Activated CD8-positive, alpha-beta memory T cell treated with anti-CD3 and anti-CD28 coated beads, Interleukin-2, amount 50 U/mL, for 4 hours (primary cell): ENCODE measurements at places on chromosomes 3 and 15.
A peak's percentile ranks its signal among the peaks of the same experiment; 100 is the strongest.

DNA sequence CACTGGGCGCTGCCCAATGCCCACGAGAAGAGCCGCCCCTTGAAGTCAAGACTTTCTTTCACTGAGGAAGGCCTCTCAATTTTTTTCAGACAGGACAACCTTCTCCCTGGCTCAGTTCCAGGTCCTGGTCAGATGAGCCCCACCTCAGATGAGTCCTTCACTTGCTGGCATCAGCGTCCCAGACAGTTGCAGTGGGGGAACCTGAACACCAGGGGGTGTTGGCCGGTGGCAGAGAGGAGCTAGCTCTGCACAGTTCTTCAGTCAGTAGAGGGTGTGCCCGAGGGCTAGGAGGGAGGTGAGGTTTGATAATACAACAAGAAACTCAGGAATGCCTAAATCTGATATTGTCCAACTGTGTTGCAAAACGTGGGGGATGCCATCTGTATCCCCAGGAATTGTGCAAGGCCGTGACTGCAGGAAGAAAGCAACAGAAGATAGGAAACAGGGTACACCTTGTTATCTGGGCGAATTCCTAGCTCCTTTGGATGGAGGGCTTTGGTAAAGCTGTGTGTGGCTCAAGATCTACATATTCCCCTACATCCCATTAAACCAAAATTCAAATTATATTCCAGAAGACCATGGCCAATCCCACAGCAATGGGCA, 34.3 kb downstream of the CCR3 start:
- DNase-seq, result peak; percentile 78

- DNase-seq, result no peak
Observed at GRCh38 chr3:21484057-21484827, 266.8 kb downstream of the ZNF385D start.

GRCh38 chr15:55221090-55222011, 24.6 kb upstream of the RSL24D1 start:
- DNase-seq, result peak; percentile 22

- DNase-seq, result no peak
Observed at GRCh38 chr15:38680775-38681174, 116.2 kb upstream of the RASGRP1 start.

DNA sequence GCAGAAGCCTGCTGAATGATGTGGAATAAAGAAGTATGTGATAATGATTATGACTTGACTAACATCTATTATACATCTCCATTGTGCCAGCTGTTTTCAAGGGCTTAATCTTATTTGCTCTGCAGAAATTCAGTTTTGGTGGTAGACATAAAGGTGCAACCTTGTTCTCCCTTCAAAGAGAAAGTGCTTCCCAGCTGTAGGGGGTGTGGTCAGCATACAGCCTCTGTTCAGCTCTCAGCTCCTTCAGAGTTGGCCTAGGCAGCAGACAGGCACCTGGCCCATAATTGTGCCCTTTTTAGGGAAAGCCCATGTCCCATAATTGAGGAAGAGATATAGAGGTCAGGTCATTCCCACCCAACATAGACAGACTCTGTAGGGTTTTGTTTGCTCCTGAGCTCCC, 104.3 kb upstream of the EOMES start:
- DNase-seq, result no peak

DNA sequence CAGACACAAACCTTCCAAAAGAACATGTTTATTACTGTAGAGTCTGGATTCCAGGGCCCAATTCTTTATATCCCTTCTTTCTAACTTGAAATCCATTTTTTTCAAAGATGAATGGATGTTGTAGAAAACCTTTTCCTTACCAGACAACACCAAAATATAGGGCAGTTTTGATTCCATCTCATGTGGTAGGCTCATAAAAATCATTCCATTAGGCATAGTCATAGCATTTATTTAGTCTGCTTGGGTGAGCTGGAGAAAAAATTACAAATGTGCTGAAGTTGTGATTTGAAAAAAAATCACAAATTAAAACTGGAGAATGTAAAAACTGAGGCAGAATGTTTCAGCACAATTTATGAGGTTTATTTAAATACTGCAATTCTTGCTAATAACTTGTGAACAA, 199.3 kb upstream of the TBC1D5 start:
- DNase-seq, result no peak

DNA sequence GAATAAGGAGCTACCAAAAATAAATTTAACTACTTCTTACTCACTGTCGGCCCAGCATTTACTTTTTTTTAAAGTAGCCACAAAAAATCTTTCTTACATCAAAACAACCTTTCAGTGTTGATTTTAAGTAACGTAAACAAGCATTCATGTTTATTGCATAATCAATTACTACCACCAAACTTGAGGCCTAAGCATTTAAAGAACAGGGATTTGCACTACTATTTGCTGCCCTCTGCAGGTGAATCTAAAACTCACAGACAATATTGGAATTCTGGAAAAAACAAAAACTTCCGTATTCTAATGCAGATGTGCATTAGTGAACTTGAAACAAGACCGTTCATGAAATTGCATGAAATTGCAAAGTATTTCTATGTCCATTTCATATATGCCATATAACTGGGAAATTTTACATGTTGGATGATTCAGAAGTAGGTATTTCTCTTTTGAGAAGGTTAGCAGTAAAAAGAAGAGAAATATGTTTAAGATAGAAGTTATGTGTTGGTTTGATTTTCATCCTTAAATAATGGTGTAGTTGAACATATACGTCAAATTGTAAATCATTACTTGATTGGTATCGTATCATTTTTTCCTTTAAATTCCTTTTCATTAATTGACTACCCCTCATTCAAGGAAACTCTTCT, 55.6 kb downstream of the CGGBP1 start:
- no peak for DNase-seq

- no peak for DNase-seq
Observed at GRCh38 chr15:85762756-85763127, 32.0 kb downstream of the KLHL25 start.

DNA sequence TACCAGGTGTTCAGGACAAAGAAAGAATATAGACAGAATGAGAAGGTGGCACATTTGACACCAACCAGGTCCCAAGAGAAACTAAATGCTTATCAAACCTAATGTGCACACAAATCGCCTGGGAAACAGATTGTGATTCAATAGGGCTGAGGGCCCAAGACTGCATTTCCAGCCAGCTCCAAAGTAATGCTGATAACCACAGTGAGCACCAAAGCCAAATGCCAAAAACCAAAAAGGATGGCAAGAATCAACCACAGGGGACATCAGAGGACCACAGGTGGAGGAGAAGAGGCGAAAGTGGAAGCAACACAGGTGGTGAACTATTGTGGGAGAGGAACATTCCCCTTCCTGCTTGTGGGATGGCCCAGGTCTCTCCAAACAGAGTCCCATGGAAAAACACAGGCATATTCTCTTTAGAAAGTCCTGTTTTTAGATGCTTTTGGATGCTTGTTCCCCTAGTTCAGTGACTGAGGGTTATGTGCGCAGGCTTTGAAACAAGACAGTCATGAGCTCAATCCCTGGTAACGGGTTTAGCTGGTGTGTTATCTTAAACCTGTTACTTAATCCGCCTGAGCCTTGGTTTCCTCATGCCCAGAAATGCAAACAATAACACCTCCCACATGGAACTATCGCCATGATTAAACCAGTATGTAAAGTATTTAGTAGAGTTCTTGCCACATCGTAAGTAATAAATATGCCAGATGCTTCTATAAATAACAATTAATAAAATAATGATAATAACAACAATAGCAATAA, 241.7 kb downstream of the ATP8B4 start:
- DNase-seq, result no peak

- DNase-seq, result no peak
Observed at GRCh38 chr3:194910414-194910984, 224.8 kb downstream of the FAM43A start.

- no peak for DNase-seq
Observed at GRCh38 chr3:50192124-50192523, 714 bp downstream of the GNAT1 start.

DNA sequence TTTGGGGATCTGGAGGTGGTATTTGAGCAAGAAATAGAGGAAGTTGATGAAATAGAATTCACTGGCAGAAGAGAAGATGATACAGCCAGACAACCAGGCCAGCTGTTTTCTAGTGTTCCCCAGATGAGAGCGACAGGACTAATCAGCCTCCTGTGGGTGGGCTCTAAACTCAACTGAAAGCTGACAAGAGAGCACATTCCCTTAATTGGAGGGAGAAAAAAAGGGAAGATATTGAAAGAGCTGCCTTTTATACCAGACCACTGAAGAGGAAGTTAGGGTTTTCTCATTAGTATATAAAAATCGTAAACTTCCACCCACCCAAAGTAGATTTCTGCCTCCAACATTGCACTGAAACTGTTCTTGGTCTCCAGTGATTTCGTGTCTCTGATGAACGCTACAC, 6.5 kb upstream of the TM4SF19 start:
- no peak for DNase-seq

- no peak for DNase-seq
Observed at GRCh38 chr3:197936819-197937384, 13.1 kb upstream of the RPL35A start.

DNA sequence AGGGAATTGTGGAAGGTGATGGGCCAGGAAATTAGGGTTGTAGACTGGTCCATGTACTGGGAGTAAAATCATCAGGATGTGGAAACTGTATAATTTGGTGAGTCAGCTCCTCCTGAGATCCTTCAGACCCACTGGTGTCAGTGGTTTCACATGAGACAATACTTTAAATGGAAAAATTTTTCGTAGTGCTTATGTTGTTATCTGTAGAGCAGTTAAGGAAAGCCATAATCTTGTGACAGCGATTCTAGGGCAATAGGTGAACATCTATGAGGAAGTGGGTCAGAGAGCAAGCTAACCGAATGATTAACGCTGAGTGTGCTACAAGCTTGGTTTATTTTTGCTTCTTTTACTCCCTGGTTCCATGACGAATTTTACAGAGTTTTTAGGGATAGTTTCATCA, 200.6 kb downstream of the CADM2 start:
- DNase-seq, result no peak

DNA sequence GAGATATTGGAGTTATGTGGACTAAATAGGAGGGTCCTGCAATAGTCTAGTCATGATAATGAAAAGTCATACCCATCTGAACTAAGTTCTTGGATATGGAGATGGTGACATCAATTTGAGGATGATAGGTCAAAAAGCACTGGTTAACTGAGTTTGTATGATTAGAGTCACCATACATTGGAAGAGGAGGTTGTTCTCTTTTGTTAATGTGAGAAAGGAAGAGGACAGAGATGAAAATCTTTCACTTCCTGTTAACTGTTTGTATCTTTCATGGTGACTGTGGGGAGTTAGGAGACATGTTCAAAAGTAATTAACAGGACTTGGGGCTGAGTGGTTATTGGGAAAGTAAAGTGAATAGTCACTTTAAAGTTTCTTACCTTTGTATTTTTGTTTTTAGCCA, 11.1 kb downstream of the TMEM62 start:
- no peak for DNase-seq

- no peak for DNase-seq
Observed at GRCh38 chr3:129304146-129304961, 25.7 kb downstream of the HMCES start.

GRCh38 chr15:80703081-80703480, 8.0 kb downstream of the ABHD17C start:
- no peak for DNase-seq
